Prostate gland (tissue), 2 donors: ENCODE measurements at places on chromosomes 11 and 22.
A peak's percentile ranks its signal among the peaks of the same experiment; 100 is the strongest.

DNA sequence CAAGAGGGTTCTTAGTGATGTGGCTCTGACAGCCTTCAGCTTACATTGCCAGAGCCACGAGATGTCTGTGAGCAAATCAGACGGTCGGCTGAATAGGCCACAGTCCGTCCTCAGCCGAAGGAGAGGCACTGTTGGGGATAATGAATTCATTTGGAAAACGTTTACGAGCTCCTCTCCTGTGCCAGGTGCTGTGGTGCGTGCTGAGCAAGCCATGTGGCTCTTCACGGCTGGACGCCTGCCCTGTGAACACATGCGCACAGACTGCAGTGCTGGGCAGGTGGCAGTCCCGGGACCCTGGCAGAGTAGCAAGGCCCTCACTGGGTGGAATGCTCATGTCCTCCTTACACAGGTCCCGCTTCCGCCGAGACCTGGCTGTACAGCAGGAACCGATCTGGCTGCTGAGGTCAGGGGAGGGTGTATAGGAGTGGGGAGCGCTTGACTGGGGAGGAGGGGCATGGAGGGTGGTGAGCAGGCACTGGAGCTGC lies 6.8 kb downstream of the TBC1D22A start:
- no peak for DNase-seq

DNA sequence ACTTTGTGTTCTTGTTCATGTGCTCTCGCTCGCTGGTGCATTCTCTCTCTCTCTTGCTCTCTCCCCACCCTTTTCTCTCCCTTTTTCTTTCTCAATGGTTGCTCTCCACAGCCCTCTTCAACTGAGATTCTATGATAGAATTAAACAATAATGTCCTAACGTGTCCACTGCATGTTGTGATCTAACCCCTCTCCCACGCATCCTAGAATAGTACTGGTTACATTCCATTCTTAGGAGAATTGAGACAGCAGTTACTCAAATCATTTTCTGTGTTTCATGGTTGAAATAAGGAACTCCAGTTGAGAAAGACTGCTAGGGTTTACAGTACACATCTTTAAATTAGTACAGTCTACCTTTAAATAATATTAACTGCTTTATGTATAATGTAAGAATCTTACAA lies 318.1 kb upstream of the PITPNB start:
- DNase-seq, result no peak

- DNase-seq, result no peak
These were observed 93.7 kb downstream of the STIM1 start for GRCh38 chr11:3949125-3949524.

- DNase-seq, result peak; percentile 70
These were observed 10.2 kb downstream of the GNB1L start for GRCh38 chr22:19844377-19845053.

DNA sequence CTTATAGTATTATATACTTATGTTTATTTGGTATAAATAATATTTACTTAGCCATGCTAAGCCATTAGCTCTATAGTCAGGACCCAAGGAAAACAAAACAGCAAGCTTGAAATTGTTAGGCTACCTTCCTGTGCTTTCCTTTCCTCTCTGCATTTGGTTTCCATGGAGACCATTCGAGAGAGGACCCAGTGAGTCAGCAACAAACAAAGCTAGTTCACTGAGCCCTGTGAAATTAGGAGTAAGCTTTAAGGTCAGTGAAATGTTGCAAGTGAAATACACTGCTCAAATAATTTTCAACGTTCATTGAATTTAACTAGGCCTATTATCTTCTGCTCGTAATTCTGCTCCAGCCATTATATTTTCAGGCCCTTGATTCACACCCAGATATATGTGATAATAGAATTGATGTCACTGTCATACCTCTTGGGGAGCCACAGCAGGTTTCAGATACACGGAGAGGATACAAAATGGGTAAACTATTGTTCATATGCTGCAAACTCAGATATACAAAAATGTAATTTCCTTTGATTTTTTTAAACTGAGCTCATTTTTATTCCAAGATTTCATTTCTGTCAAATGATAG lies 9.1 kb upstream of the OR10D3 start:
- DNase-seq, result no peak

DNA sequence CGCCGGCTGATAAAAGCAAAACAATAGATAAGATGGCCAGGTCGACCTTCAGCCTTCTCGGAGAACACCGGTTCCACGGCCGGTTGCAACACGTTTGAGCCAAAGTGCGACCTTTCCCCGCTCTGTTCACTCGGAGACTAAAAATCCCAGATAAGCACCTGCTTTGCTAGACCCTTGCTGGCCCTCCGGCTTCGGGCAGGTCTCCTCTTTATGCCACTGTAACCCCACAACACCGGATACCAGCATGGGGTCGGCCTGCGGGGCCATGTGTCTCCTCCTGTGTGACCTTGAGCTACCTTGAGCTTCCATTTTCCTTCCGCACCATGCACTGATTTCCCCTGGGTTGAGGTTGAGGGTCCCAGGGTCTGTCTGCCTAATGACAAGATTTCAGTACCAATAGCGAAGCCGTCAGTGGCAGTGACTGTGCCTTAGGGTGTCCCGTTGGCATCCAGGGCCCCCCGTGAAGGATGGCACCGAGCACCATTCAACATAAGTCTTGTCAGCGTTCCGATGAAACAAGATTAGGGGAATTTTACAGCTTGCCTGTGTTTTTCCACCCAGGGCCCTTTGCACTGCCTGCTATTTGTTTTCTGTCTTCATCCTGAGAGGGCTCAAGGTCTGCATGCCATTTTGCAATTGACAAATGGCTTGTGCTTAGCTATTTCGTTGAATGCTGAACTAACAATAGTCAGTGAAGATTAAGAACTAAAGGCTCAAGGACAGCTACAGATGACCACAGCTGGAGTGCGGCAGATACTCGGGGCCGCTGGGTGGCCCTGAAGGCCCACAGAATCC lies 118.6 kb downstream of the KCNQ1 start:
- no peak for DNase-seq

GRCh38 chr11:111429066-111429506 lies 50.0 kb upstream of the POU2AF1 start:
- no peak for DNase-seq

GRCh38 chr22:43289976-43290721 lies 53.0 kb downstream of the SCUBE1 start:
- DNase-seq, result no peak

DNA sequence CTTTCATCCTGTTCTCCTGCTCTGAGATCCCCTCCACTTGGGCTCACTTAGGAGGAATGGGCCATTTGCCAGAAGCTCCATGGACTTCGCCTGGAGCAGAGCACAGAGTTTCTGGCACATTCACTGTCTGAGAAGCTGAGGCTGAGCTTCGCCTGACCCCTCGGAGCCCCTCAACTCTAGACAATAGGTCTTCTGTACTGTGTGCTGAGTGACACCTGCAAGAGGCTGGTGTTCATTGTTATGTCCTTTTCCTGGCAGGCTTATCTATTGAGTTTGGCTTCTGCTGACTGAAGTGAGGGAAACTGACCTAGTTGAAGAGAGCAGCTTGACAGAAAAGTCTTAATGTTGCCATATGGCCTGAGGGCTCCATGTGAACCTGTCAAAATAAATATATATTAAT lies 124.3 kb downstream of the EHF start:
- DNase-seq, result peak; percentile 30
